ENCODE measurements at places on chromosomes 3 and 15.
A peak's percentile ranks its signal among the peaks of the same experiment; 100 is the strongest.

DNA sequence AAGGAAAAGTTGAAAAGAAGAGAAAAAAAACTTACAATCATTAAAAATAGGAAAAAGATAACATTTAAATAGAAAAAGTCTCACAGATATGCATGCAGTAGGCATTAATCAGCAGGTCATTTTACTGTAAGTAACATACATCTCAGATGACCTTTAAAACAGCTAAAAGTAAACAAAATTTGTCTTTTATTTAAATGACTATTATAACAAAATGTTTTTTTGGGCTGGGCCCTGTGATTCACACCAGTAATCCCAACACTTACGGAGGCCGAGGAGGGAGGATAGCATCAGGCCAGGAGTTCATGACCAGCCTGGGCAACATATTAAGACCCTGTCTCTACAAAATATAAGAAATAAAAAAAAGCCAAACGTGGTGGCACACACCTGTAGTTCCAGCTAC, 14.7 kb downstream of the IQGAP1 start:
- DNase-seq, result no peak

DNA sequence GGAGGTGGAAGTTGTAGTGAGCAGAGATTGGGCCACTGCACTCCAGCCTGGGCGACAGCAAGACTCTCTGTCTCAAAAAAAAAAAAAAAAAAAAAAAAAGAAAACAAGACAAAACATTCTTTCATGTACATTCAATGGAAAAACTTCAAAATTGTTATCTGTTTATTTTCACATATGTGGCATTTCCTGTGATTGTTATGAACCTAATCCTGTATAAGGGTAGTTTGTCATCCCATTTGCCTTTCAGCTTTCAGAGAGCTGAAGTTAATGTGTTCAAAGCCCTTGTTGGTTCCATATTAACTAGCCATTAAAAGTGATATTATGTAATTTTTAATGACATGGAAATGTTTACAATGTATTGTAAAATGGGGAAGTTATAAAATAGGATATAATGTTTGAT, 17.3 kb upstream of the NCK1 start:
- DNase-seq, result no peak

DNA sequence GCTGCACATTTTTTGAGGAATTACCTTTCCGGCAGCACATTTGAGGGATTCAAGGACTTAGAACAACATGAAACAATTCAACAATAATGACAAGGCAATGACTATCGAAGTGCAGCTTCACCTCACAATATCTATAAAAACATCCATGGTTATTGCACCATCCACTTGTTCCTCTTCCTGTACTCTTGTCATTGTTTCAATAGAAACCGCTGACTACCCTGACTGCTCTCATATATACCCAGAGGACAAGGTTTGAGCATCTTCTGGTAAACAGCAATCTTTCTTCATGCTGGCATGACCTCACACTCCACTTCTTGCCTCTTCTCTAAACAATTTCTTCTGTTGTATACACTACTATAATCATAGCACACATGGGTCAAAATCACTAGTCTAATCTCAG, 864.9 kb downstream of the FHIT start:
- DNase-seq, result no peak

GRCh38 chr3:172107403-172107802, 68.0 kb downstream of the FNDC3B start:
- DNase-seq, result no peak

DNA sequence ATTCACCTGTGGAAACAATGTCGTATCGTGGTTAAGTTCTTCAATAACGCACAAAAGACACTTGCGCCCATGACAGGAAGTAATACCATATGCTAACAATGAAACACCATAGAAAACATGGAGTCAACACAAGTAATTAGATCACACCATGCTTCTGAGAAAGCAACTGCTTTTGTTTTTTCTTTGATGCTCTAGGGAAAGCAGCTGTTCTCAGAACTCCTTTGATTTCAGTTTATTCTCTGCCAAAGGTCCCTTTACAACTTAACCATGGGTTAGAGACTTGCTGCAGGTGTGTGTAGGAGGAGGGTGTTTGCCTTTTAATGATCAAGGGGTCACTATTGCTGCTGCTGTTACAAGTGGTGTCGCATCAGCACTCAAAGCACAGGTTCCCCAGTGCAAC, 324.0 kb upstream of the SLCO3A1 start:
- no peak for DNase-seq

DNA sequence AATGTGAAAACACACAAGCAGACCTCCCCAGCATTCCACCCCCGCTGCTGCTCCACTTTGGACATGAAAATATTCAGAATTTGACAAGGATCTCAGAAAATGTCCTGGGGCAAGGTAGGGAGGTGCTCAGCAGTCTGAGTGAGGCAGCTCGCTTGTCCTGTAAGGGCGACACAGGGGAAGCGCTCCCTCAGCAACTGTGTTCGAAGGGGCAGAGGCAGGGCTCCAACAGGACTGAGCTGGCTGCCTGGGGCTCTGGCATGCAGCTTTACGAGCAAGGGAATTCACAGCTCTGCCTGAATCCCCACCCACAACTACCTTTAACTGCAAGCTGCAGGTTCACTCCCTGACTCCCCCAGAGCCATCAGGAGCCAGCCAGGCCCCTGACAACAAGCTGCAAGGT, 287.0 kb upstream of the LYSMD4 start:
- DNase-seq, result no peak

DNA sequence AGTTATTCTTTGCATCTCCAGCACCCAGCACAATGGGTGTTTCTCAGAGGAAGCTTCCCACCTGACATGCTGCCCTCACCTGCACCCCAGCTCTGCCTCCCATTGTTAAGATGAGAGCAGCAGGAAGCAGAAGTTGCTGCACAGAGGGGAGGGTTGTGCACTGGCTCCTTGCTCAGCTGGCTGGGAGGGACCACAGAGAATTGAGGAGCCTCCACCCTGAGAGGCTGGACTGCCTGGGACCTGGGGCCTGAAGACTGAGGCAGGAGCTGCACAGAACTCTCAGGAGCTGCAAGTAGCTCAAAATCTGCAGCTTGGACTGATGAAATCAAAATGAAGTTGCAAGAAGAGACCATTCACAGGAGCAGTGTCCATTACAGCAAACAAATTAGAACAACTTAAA, 222.3 kb upstream of the LINGO1 start:
- no peak for DNase-seq

GRCh38 chr3:186320862-186321568, 41.0 kb downstream of the DGKG start:
- peak; percentile 20 for DNase-seq

- no peak for DNase-seq
Observed at GRCh38 chr15:47587940-47588802, 129.1 kb upstream of the SEMA6D start.

- no peak for DNase-seq
Observed at GRCh38 chr3:52226229-52226817, 878 bp upstream of the TLR9 start.

DNA sequence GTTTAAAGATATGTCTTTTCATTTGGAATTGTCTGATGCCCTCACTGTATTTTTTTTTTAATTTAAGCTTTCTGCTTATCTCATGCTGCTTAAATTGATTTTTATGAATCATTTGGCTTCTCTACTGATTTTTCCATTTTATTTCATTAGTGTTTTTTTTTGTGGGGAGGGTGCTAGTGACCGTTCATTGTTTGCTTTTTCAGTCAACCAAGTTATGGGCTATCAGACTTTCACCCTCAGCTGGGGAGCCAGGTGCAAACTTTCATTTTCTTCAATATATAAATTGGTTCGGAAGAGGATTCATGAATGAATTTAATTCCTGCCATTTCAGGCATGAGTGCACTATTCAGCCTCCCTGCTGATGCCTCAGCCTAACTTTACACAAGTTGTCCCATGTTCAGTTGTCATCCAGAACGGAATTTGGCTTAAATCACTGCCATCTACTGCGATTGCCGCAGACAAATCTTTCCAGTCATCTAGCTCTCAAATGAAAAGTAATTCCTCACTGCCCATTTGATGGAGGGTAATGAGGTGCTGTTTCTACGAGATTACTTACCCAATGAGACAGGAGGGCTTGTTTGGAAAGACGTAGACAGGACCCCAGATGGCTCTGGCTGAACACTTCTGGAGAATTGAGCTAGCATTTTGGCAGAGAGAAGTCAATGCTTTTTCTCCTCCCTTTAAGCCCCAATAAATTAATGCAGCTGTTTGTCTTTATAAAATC, 89.9 kb upstream of the RORA start:
- no peak for DNase-seq

DNA sequence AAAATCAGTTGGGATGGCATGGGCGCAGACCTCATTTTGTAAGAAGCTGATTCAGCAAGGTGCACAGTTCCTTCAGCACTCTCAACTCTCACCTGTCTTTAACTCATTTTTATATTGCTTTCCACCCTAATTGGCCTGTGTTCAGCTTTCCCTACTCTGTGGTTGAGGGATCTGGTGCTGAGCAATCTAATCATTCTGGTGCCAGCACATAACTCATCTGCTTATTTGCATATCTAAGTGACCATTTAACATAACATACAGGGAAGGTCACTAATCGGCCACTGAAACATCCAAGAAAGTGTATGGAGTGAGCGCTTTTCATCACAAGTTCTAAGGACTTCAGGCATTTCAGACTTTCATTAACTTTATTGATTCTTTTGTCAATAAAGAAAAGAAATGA, 303.4 kb upstream of the ROPN1 start:
- no peak for DNase-seq

DNA sequence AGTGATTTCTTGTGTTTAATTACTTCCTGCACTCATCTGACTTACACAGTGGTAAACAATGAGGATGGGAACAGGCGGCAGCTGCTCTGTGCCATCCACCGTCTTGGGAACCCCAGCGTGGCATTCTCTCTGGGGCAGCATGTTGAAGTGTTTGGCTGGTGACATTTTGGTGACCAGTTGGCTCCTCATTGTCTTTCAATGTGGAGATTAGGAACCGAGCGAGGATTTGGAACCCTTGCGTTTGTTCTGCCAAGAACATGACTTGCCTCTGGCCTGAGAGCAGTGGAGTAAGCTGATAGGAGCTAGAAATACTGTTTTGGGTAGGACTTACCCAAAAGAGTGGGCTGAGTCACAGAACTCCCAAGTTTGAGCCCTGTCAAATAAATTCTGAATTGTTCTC, 88.8 kb downstream of the IGF1R start:
- DNase-seq, result no peak

DNA sequence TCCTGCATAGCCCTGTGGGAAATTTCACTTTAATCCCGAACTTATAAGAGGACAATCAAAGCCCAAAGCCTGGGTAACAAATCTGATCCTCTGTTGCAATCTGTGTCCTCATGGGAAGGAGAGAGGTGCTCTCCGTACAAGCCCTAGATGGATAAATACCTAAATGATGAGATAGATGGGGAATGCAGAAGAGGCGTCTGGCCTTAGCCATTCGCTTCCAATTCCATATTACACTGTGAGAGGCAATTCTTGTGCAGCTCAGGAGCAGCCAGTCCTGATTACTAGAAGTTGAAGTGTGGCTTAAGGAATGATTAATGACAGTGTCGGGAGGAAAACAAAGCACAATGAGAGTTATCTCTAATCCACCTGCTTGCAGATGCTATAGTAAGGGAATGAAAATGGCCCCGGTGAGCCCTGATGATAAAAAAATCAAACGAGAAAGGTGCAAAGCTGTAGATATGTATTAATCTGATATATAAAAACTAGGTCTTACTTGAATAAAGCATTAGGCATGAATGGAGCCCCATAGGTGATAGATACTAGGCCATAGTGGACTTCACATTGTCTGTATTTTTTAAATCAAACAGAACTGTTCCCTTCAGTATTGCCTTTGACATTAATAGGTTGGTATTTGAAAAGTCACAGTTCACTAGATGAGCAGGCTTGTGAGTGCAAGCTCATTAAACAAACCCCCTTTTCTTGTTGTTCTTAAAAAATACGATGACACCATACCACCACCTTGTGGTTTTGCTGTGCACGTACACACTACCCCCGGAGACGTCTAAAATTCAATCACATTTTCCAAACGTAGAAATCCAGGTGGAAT, 54.2 kb upstream of the TMCO5A start:
- peak; percentile 43 for DNase-seq

DNA sequence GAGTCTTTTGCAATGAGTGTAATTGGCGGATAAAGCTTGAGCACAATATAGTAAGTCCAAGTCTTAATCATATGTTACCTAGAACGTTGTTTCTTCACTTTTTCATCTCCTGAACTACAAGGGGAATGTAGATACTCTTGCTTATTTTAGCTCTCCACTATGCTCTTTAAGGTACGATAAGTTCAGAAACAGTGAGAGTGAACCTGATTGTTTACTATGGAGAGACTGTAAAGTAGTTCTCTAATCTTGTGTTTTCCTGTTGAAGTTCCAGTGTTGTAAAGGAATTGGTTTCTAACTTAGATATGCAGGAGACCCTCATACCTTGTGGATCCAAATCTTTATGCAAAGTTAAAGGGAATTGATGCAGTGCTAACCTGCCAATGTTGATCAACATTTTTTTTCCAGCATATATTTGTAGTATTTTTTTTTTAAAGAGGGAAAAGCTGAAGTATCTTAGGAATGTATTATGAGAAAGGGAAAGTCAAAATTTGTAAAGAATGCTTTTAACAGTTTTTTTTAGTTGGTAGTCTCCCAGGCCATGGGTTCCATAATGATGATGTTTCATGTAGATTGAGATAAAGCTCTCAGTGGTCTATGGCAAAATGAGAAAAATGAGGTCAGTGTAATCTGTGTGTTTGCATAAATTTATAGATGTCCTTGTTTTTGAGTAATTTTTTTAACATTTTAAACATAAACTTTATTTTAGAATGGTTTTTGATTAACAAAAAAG, 14.9 kb downstream of the ATP11B start:
- DNase-seq, result no peak

DNA sequence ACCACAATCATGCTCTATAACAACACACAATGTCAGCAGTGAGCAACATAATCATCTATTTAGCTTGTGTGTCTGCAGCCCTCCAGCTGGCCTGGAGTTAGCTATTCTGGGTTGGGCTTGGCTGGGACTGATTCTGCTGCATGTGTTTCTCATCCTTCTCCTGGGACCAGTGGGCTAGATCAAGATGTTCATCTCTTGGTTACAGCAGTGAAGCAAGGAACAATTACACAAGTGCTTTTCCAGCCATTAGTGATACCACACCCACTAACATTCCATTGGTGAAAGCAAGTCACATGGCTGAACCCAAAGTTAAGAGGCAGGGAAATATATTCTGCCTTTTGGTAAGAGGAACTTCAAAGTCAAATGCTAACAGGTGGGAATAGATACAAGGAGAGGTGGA, 14.6 kb downstream of the NUDT16 start:
- DNase-seq, result no peak

DNA sequence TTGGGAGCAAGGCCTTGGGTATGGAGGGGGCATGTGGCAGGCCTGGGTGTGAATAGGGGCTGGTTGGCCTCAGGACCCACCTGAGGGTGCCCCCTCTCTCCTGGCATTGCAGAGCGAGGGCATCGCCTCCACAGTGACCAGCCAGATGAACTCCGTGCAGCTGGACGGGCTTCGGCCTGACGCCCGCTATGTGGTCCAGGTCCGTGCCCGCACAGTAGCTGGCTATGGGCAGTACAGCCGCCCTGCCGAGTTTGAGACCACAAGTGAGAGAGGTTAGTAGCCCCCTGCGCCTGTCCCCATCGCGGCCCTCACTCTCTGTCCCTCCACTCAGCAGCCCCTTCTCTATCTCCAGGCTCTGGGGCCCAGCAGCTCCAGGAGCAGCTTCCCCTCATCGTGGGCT, 16.0 kb downstream of the EPHB3 start:
- no peak for DNase-seq
